ENCODE measurements at places on chromosomes 2 and 18.

GRCh38 chr18:73739098-73739497 is 408.5 kb downstream of the FBXO15 start:
- no peak for DNase-seq

- no peak for DNase-seq
Observed at GRCh38 chr2:13034861-13035260, 318.1 kb downstream of the TRIB2 start.

- DNase-seq, result no peak
Observed at GRCh38 chr2:217162533-217162932, 302.7 kb upstream of the TNP1 start.

- no peak for DNase-seq
Observed at GRCh38 chr2:199946836-199947235, 8.5 kb downstream of the TYW5 start.

DNA sequence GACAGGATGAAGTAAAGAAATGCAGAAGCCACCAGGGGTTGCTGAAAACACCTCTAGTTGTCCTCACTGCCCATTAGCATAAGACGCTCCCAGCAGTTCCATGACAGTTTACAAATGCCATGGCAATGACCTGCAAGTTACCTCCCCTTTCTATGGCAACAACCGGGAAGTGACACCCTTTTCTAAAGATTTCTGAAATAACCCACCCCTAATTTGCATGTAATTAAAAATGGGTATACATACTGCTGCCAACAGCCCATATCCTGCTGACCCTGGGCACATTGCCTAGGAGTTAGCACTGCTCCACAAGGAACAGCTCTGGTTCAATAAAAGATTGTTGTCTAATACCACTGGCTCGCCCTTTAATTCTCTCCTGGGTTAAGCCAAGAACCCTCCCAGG is 178.3 kb upstream of the LRATD1 start:
- no peak for DNase-seq

GRCh38 chr2:231099918-231100317 is 24.9 kb downstream of the HTR2B start:
- DNase-seq, result no peak

DNA sequence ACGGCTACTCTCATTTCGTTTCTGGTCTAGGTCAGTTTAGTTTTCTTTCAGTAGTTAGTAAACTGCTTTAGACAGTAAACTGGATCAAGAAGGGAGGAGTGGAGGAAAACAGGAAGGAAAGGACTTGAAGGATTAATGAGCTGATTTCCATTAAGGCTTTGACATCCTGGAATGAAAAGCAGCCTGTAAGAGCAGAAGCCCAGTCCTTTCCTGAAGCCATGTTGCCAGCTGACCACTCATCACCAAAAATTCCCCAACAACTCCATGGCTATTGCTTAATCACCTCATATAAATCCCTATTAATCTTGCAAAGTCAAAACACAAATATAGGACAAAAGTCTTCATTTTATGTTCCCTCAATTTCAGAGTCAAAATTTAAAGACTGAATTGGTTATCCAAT is 113.7 kb upstream of the ZFP36L2 start:
- DNase-seq, result no peak

- no peak for DNase-seq
Observed at GRCh38 chr2:31886700-31887099, 124.1 kb downstream of the MEMO1 start.

DNA sequence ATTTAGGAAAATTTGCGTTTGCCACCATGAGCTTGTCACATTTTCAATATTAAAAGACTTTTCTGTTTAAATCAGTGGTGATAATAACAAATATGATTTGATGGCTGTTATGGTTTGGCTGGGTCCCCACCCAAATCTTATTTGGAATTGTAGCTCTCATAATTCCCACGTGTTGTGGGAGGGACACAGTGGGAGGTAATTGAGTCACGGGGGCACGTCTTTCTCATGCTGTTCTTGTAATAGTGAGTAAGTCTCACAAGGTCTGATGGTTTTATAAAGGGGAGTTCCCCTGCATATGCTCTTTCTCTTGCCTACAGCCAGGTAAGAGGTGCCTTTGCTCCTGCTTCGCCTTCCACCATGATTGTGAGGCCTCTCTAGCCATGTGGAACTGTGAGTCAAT is 83.4 kb upstream of the RGPD4 start:
- no peak for DNase-seq

GRCh38 chr2:38245114-38245641 is 131.9 kb downstream of the ATL2 start:
- DNase-seq, result no peak

- no peak for DNase-seq
Observed at GRCh38 chr18:35010993-35011392, 30.2 kb upstream of the MAPRE2 start.

- DNase-seq, result no peak
Observed at GRCh38 chr2:166127217-166128155, at the start of gene SCN1A. Gene SCN1A, minus strand, starts transcription at chr2:166128020. Its CDS starts 54,399 bp downstream, at chr2:166073621.

- DNase-seq, result no peak
Observed at GRCh38 chr2:3323360-3324035, 54.1 kb downstream of the EIPR1 start.

GRCh38 chr2:131413148-131413747 is 49.3 kb upstream of the RAB6D start:
- DNase-seq, result peak; percentile 6

- DNase-seq, result no peak
Observed at GRCh38 chr18:25826823-25827222, 263.6 kb downstream of the SS18 start.

- DNase-seq, result no peak
Observed at GRCh38 chr18:77366720-77367641, 117.3 kb downstream of the GALR1 start.

DNA sequence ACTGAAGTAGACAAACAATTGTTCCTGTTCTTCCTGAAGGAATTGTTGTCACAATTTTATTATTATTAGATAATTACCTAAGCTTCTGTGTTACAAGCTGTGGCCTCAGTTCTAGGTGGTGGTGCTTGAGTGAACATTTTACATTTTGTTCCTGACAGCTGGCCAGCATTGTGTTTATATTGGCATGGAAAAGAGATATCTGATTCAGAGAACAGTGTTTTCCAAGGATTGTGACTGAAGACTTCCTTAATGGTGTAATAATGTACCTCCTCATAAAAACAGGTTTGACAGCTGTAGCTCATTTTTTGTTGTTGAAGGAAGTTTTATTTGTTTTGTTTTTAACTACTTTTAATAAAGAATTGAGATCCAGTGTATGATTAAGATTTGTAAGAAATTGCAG is 95.2 kb downstream of the EPB41L5 start:
- no peak for DNase-seq

- DNase-seq, result no peak
Observed at GRCh38 chr2:14231391-14231898, 401.1 kb upstream of the LRATD1 start.

DNA sequence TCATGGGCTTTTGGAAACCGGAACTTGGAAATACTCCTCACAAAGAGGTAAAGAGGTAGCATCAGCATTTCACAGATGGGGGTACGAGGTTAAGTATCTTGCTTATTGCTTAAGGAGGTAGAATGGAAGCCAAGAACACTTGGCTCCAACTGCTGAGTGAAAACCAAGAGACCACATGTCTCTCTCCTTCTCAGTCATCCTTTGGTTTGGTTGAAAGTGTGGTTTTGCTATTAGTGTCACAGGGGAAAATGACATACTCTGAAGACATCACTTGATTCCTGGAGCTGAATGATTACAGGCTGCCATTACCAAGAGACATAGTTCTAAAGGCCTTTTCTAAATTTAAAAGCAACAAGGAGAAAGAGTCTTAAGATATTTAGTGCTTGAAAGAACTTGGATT is 41.5 kb downstream of the ANTXR1 start:
- no peak for DNase-seq

DNA sequence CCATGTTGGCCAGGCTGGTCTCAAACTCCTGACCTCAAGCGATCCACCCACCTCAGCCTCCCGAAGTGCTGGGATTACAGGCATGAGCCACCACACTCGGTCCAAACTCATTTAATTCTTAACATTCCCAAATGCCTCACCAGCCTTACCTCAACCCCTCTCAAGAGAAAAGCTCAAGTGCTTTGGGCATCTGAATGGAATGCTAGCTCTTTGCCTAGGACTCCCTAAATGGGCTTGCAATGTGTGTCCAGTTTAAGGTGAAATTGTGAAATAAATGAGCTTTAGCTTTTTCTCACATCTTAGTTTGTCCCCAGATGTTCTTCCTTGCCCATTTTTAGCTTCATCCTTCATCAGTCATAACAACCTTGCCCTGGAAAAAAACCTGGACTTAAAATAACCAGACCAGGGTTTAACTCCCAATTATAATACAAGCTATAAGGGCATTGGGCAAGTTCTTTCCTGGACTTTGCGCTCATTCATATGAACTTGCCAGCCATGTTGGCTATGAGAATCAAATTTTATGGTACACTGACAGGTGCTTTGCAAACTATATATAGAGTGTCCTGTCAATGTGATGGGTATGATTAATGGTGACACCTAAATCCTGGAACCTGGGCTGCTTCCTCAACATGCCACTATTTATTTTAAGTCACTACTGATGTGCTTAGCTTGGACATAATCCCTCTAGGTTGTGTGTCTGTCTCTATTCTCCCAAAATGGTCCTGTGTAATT is 95.1 kb upstream of the SERPINE2 start:
- DNase-seq, result no peak

- no peak for DNase-seq
Observed at GRCh38 chr2:122451040-122451439, 695.6 kb downstream of the TSN start.
